Stimulated activated CD8-positive, alpha-beta memory T cell treated with anti-CD3 and anti-CD28 coated beads, Interleukin-7, amount 100 ng/mL, for 1 hour (primary cell): ENCODE measurements at places on chromosomes 3 and 15.

DNA sequence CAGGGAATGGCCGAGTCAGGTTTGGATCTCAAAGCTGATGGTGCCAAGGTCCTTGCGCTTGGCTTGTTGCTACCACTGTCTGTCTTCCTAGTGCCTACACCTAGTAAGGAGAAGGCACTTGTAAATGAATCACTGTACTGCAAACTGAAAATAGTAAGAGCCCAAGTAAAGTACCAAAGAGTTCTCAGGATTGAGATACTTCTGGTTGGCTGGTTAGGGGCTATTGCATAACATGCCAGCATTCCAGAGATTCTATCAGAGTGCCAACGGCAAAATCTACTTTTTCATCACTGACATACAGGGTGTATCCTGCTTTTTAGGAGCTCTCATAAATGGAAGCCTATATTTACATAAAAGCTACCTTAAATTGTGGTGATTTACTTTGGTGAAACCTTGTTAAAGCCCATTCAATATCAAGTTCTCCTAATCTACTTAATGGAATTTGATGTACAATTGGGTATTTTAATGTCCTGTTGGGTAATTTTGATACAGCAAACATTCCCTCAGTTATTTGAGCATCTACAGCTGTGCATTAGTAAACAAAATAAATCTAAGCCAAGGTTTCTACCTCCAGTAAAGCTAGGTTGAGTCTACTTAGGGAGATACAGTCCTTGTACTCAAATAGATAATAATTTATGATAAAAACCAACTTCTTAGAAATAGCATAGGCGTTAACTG lies 30.7 kb upstream of the CHD2 start:
- DNase-seq, result no peak

GRCh38 chr3:35592589-35593295 lies 46.6 kb upstream of the ARPP21 start:
- no peak for DNase-seq

DNA sequence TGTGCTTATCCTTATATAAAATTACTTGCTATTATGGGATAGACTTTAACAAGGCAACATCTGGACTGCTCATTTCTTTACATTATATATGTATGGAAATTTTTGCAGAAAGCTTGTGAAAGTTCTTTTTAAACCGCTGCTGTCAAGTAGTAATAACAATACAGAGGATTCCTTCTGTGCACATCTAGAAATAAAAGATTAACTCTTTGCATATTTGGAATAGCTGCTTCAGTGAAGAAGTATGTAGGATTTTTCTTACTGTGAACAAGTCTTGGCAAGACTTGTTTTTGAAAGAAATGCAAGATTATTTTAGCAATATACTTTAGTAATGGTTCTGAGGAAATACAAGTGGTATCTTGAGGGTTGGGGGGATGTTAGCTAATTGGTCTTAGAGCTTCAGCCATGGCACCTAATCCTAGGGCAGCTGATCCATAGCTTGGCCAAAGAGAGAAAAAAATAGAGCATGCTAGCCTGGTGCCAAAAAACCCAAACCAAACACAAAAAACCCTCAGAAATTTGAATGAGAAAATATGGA lies 4.3 kb downstream of the PRKCI start:
- no peak for DNase-seq

GRCh38 chr15:29072444-29072843 lies 186.7 kb downstream of the APBA2 start:
- no peak for DNase-seq

- DNase-seq, result no peak
These were observed 835 bp downstream of the MEIS2 start for GRCh38 chr15:37099319-37100108.

- DNase-seq, result peak; percentile 34
These were observed 11.2 kb downstream of the SH2D7 start for GRCh38 chr15:78103406-78104118.

DNA sequence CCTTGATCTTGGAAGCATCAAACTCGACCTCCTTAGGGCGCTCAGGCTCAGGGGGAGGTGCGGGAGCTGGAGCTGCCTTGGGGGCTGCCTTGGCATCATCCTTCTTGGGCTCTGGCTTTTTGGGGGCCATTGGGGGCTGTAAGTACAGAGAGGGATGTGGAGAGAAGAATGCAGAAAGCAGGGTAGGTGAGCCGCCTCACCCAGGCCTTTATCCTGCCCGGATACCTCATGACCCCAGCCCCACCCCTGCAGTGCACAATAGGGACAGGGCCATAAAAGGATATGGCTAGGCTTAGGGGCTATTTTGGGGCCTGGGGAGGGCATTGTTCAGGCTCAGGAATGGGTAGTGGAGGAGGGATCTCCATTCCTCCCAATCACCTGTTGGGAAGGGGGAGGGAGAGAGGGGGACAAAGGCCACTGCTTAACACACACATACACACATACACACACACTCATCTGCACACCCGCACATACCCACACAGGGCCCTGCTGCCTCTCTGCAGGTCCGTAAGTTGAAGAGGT lies at the start of gene MYL3:
Gene MYL3 (minus strand): TSS at position 184 of the 522 bp plus-strand sequence. CDS start 54 bp downstream, at position 130.
- no peak for DNase-seq

DNA sequence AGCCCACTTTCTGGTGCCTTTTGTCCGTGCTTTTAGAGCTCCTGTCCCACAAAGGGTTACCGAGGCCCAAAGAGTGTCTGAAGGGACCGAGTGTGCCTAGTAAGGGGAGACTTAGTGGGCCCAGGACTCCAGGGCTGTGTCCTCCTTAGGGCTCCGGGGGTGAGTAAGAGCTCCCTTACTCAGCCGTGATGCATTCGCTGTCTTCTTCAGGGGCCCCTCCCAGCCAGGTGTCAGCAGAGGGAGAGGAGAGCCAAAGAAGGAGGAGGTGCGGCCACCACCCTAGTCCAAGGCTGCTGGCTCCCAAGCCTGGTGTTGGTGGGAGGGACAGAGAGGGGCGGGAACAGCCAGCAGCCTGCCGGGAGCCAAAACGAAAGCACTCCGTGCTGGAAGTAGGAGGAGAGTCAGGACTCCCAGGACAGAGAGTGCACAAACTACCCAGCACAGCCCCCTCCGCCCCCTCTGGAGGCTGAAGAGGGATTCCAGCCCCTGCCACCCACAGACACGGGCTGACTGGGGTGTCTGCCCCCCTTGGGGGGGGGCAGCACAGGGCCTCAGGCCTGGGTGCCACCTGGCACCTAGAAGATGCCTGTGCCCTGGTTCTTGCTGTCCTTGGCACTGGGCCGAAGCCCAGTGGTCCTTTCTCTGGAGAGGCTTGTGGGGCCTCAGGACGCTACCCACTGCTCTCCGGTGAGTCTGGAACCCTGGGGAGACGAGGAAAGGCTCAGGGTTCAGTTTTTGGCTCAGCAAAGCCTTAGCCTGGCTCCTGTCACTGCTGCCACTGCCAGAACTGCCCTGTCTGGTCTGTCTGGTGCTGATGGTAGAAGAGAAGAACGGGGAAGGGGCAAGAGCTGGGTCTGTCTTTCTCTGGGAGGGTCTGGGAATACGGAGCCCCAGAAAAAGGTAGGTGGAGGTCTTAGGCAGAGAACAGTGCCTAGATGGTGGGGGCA lies at the start of gene IL17RC:
Gene IL17RC (plus strand): TSS at position 365 of the 947 bp plus-strand sequence. CDS start 218 bp downstream, at position 583.
- no peak for DNase-seq

DNA sequence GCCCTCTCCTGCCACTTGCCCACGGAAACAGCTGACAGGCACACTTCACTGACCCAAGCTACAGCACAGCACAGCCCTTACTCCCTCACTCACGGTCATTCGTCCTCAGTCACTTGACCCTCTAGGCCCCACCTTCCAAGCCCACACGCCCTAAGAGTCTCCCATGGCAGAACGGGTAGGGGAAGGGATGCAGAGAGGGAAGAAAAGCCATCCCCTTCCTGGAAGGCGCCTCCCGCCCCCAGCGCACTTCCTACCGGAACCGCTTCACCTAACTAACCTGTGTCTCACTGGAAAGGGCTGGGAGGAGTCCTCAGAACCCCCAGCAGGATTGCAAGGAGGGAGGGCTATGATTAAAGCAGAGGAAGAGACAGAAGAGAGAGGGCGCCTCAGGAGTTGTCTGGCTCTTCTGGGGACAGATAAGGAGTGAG lies 22.9 kb downstream of the EPHB3 start:
- DNase-seq, result no peak

DNA sequence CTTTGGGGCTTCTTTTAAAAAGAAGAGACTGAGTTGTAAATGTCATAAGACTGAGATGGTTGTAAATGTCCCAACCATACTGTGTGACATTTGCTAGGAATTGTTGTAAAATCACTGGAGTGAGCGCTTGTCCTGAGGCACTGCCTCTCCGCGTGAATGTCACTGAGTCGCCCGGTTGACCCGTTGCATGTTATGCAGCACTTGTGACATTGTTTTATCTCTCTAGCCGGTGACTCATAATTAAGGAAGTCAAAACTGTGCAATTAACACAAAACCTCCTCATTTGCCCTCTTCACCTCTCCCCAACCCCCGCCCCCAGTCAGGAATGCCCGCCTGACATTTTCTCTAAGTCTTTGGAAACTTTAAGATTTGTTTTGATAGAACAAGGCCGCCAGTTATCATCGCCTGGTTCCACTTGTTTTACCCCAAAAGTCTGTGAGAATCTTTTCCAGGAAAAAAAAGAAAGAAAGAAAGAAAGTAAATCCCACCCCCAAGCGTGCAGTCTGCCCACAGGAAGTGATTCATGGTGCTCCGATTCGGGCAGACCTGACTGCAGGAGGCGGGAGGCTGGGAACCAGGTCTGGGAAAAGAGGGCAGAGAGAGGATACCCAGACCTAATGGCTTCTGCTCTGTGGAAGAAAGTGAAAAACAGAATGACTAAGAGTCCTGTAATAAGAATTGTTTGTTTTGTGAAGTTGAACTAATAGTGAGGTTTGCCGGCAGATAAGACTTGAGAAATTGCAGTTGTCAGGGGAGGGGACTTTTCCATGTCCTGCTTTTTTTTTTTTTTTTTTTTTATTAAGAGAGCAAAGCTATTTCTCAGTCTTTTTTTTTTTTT lies 84.8 kb downstream of the SMAD3 start:
- no peak for DNase-seq

GRCh38 chr3:28244491-28244890 lies 3.1 kb downstream of the CMC1 start:
- DNase-seq, result no peak
